Fibroblast of villous mesenchyme (primary cell): ENCODE measurements at places on chromosomes 13 and 19.

DNA sequence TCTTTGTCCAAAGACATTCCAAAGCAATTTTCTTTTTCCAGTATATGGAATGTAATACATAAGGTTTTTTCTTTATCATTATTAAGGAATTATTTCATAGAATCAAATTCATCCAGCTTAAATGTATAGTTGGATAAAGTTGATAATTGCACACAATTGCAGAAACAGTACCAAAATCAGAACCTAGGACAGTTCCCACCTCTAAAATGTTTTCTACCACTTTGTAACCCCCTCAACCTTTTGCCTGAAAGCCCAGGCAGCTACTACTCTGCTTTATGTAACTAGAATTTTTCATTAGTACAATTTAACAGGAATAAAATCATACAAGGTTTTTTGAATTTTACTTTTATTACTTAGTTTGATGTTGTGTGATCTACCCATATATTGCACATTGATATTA, 98.0 kb downstream of the PRR20E start:
- DNase-seq, result no peak

GRCh38 chr13:91482427-91482826, 84.0 kb downstream of the GPC5 start:
- no peak for DNase-seq

DNA sequence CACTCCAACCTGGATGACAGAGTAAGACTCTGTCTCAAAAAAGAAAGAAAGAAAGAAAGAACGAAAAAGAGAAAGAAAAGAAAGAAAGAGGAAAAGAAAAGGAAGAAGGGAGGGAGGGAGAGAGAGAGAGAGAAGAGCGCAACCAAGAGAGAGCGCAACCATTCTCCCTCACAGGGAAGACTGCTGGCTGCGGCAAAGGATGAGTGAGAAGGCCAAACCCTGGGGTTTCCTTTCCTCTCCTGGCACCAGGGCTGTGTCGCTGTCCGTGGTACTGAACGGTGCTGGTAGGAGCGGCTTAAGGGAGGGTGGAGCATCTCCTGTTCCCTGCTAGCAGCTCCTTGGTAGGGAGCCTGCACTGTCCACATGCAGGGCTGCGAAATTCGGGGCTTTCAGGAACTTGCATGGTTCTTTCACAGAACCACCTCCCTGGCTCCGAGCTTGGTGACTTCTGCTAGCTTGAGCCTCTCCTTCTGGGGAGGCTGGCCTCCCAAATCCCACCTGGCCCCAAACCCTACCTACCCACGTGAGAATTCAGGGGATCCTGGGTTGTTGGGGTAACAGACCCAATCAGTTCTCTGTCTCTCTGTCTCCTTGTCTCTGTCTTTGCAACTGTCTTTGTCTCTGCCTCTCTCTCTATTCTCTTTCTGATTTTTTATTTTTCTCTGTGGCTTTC, 51.1 kb upstream of the ZNRF4 start:
- DNase-seq, result peak; percentile 81

- DNase-seq, result peak; percentile 38
Measured at GRCh38 chr19:44512326-44513298, 12.3 kb upstream of the ZNF180 start.

GRCh38 chr13:66634384-66634783, 595.8 kb downstream of the PCDH9 start:
- DNase-seq, result no peak

GRCh38 chr13:63517371-63517770, 2101.7 kb upstream of the PCDH20 start:
- DNase-seq, result peak; percentile 0

GRCh38 chr19:16371540-16371986, 46.9 kb downstream of the KLF2 start:
- DNase-seq, result peak; percentile 58

GRCh38 chr13:97068151-97068550, 73.9 kb upstream of the OXGR1 start:
- peak; percentile 79 for DNase-seq

DNA sequence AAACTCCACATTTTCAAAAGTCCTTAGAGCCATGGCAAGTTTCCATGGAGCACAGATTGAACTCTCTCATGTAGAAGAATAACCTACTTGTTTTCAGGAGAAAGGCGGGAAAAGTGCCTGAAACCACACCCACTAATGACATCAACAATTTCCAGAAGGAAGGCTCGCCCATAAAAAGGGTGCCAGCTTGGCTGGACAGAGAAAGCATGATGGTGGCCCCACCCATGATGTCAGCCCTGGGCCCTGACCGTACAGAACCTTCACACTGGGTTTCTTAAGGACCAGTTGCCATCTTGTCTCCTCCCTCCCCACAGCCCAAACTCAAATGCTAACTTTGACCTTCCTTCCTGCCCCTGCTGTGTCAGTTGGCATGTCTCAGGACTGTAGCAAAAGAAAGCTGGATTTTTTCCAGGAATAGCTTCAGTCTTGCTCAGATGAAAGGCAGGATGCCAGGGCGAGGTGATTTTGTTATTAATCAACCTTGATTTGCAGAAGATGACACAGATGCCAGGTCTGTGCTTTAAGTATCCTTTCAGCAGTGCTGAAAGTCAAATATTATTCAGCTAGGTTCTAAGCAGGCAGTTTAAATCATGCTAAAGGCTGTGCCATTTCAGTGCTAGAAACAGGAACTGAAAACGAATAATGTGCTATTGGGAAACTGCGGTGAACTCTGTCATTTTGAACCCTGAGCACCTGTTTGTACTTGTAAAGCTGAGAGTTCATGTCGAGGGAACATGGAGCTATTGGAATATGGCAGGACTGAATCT, 89.5 kb upstream of the RFC3 start:
- no peak for DNase-seq

- DNase-seq, result no peak
Measured at GRCh38 chr13:113656831-113657671, 947 bp downstream of the ATP4B start.

GRCh38 chr13:111178402-111178801, 63.3 kb downstream of the ARHGEF7 start:
- no peak for DNase-seq

GRCh38 chr13:63651394-63651793, 2235.7 kb upstream of the PCDH20 start:
- no peak for DNase-seq

- no peak for DNase-seq
Measured at GRCh38 chr19:35932291-35932936, 3.8 kb upstream of the LRFN3 start.

GRCh38 chr19:4586691-4587090, 27.2 kb upstream of the SEMA6B start:
- DNase-seq, result no peak

- no peak for DNase-seq
Measured at GRCh38 chr19:44841231-44841630, 4.9 kb upstream of the NECTIN2 start.

DNA sequence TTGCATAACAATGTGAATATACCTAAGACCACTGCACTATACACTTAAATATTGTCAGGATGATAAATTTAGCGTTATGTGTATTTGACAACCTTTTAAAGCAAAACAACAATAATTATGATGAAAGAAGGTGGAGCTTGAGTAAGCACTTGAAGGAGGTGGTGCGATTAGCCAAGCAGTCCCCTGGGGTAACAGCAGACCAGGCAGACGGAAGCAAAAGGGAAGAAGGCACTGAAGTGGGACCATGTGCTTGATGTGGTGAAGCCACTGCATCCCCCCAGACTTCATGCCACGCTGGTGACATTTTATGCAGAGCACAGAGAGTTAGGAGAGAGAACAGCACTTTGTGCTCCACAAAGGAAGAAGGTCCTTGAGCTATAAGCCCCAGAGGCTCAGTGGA, 58.3 kb upstream of the ZNF507 start:
- no peak for DNase-seq

DNA sequence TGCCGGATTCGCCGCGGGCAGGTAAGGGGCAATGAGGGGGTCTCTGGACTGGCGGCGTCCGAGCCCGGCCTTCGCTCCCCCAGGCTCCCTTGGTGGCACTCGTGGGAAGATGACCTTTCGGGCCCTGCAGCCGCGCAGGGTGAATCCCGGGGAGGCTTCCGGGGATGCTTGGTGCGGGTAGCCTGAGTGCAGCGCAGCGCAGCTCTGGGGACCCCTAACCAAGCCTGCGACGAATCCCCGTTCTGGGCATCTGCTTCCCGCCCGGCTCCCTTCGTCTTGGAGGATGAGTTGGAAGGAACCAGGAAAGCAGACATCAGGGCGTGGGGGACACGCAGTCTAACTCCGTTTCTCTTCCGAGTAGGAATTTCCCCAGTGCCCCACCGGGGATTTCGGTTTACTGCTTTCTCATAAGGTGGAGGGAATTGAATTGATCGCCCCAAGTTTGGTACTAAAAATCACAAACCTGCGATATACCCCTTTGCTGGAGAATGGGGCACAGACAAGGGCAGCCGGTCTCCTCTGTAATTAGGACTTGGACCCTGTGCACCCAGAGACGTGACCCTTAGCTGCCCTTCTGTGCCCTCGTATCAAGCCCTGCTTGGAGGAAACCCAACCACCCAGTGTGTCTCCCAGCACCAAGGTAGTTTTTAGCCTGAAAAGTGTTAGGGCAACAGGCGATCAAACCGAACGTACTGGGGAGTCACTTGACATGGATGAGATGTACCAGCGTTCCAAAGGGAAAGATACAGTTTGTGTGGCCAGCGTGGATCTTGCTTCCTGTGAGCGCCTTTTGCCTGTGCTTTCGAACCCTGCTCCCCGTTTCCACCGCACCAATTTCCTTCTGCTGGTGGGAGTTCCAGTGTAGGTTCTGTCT, 1.0 kb downstream of the GPC5 start:
- DNase-seq, result no peak

DNA sequence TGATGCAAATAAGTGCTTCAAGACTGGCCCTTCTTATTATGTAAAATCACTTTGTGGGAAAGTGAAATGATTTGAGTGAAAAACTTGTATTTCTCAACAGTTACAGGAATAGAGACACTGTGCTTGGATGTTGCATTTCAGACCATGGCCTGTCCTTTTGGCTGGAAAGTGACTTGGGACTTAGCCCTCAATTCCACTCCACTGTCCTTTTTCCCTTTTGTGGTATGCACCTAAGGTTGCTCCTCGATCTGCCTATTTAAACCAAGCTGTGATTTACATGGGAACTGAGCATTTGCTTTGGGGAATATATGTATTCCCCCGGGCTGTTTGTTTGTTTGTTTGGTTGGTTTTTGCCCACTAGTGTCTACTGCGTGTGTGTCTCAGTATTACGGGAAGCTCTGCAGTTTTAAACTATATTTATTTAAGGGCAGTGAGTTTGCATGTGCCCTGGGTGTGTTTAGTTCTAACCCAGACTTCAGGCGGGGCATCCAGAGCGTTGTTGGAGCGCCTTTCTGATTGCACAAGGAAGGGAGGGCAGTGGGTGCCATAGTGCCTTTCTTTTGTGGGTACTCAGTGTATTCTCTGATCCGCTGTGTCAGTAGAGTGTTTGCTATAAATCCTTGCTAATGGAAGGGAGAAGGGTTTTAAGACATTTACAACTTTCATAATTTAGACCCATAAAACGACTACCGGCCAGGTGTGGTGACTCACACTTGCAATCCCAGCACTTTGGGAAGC, 18.2 kb upstream of the RNF113B start:
- DNase-seq, result no peak
